Posterior cingulate gyrus (tissue), 11 donors: ENCODE measurements at places on chromosomes 5 and 9.

- DNase-seq: no peak
Observed at GRCh38 chr5:79535477-79536192, 21.7 kb upstream of the HOMER1 start.

DNA sequence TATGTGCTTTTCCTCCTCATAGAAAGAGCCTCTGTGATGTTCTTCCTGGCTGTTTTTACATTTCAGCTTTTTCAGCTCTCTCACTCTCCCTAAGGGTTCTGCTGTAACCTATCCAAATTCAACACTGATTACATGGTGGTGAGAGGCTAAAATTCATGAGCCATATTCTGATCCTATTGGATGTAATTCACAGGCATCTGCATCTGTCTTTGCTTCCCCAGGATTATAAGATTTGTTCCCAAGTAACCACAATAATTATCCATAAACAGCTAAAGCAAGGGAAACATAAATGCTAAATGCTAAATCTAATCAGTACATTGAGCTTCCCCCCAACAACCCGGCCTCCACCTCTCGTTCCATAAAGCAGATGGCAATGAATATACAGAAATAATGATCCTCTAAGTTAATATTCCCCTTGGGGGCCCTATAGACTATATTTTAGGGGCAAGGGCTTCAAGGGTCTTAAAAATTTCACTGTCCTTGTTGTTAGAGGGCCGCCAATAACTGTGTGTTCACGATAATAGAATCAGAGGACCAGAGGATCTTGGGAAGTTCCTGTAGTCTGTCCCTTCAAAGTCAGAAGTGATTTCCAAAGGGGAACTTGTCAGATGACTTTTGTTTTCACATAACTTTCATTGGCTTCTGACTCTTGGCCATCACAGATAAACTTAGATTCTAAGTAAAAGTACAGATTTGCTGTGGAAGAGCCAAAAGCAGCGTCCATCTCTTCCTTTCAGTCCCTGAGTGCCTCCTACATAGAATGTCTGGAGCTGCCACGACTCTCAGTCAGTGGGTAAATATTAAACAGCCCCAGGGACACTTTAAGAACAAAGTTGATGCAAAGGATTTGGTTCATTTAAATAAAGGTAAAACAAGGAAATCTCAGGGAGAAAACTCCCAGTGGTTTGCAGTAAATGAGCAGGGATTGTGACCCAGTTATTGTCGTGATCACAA is 125.6 kb downstream of the ALDH1A1 start:
- DNase-seq: no peak

DNA sequence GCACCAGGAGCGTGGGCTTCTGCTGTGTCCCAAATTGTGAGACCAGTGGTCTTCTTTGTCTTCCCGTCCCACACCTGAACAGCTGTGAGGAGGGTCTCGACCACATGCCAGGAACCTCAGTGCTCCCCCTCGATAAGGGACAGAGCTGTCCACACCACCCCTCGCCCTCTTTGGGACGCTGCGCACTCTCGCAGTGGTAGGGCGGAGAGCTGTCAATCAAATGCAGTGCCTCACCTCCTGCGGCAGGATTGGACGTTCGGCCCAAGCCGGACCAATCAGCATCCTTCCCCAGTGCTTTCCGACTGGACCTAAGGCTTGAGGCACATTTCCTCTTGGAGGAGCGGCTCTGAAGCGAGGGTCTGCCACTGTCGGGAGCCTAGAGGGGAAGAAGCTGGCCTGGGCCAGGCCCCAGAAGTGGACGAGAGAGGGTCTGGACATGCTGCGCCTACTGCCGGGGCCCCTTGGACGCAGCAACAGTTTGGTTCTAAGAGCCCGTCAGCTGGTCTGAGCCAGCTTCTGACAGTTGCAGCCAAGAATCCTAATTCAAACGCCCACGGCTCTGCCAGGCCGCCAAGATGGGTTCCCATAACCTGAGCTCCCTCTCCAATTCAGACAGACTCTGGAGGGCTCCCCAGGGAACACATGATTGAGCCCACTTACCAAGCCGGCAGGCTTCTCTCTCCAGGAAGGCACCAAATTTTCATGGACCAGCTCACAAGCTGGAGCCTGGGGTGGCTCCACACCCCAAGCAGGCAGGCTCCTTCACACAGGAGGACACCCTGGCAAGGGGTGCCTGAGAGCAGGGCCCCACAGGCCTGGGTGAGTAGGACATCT is 28.1 kb upstream of the ADAMTS2 start:
- DNase-seq: peak; percentile 42

GRCh38 chr5:107321906-107322305 is 348.8 kb downstream of the EFNA5 start:
- no peak for DNase-seq

- DNase-seq: peak; percentile 54
Observed at GRCh38 chr9:136160995-136161610, 42.4 kb upstream of the TMEM250 start.

- DNase-seq: no peak
Observed at GRCh38 chr5:150434464-150434863, 15.1 kb downstream of the RPS14 start.

GRCh38 chr5:73985145-73985544 is 359.1 kb downstream of the ARHGEF28 start:
- DNase-seq: no peak

- no peak for DNase-seq
Observed at GRCh38 chr9:129473523-129474244, 147.2 kb downstream of the C9orf50 start.

DNA sequence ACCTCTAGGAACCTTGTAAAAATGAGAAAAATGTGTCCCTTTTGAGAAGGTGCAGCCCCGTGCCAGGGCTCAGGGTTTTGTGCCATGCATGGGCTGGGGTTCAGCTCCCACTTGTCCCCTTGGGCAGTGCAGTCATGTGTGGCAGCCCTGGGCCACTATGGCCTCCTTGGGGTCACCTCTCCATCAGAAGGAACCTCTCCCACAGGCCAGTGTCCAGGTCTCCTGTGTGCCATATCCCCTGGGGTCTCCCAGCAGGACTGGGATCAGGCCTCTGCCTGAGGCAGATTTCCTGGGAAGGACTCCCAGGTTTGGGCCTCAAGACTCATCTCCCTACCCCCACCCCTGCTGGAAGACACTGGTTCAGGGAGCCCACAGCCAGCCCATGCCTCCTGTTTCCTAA is 189.1 kb downstream of the PAX5 start:
- DNase-seq: no peak

GRCh38 chr5:82405618-82406204 is 127.6 kb upstream of the RPS23 start:
- no peak for DNase-seq
